ENCODE measurements at places on chromosomes 7 and 10.

DNA sequence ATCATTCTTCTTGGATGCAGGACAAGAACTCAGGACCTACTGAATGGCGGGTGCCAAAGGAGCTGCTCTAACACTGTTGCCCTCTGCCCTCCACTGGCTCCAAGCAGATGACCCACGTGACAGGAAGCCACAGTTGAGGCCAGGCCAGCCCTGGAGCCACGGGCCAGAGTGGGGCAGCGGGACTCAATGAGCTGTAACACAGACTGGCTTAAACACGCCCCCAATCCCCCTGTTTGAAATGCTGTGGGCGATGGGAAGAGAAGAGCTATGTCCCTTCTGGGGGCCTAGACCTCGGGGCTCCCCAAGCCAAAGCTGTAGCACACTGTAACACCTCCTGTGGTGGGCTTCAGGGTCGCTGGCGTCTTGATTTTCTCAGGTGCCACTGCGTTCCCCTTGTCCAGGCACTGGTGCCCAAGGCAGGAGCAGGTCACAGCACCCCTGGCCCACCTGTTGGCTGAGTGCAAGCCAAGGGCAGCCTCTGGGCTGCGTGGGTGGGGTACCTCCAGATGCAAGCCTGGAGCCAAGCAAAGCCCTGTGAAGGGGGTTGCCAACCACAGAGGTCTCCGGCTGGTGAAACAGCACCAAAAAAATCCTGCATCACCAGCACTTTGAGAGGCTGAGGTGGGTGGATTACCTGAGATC is 18.6 kb upstream of the ZMIZ2 start:
- DNase-seq, result no peak

- peak; percentile 83 for DNase-seq
These were observed 85.2 kb downstream of the HGF start for GRCh38 chr7:81684514-81685269.

DNA sequence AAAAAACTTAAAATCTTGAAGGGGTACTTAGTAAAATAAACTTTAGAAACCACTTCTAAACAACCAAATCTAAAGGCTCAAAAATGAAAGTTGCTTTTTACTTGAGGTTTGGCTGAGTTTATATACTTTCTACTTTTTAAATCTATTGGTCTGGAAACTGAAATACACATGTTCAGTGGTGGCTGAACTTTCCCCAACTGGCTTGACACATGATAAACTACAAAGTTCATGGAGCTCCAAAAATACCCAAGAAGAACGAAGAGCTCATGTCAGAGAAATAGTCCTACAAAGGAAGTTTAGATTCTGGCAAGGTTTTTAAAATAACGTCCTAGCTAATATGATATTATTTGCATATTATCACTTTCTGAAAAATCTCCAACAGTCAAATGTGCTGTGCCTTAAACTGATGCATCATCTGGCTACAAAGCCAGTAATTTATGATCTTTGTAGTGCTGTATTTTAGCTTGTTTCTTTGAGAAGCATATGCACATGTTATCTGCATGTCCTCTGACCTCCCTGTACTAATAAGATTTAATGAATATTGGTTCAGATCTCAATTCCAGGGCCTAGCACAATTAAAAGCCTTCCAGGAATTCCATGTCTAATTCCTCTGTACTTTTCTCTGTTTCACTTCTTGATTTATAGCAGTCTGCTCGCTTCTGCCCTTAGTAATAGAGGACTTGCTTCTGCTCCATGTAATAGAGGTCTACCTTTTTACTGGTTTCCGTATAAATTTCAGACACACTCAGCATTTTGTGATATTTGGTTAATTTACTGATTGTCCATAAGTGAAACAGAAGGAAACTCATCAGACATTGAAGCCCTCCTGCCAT is 28.2 kb downstream of the SEMA3C start:
- no peak for DNase-seq

DNA sequence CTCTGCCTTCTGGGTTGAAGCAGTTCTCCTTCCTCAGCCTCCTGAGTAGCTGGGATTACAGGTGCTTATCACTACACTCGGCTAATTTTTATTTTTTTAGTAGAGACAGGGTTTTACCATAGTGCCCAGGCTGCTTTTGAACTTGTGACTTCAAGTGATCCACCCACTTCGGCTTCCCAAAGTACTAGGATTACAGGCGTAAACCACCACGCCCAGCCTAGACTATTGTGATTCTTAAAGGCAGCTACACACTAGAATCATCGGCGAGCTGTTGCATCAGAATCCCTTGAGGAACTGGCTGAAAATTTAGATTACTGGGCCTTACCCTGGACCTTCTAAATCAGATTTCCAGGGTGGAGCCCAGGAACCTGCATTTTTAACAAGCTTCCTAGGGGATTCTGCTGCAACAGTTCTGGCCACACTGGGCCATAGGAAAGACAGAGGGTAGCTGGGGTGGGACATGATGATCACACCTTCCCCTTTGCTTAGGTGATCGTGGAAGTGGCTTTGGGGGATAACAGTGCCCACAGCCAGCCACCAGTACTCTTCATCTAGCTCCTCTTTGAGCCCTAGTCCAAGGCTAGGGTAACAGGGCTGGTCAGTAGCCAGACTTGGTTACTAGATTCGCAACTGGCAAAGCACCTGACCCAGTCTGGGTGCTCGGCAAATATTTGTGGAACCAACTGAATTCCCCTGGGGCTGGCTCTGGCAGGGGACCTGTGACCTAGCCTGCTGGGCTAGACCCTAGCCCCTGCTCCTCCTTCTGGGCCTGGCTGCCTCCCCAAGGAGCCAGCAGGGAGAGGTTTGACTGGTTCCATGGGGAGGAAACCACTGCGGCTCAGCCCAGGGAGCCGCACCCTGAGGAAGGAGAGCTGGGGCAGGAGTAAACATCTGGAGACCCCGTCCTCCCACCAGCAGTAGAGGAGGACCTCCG is 67.1 kb upstream of the DUSP5 start:
- DNase-seq, result no peak

- no peak for DNase-seq
These were observed 319.0 kb upstream of the NPSR1 start for GRCh38 chr7:34338961-34339526.

DNA sequence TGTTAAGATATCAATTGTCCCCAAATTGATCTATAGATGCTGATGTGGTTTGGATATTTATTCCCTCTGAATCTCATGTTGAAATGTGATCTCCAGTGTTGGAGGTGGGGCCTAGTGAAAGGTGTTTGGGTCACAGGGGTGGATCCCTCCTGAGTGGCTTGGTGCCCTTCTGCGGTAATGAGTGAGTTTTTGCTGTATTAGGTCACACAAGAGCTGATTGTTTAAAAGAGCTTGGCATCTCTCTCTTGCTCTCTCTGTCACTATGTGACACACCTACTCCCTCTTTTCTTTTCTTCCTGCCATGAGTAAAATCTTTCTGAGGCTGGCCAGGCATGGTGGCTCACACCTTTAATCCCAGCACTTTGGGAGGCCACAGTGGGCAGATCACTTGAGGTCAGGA is 98.2 kb upstream of the KAT6B start:
- DNase-seq, result no peak

DNA sequence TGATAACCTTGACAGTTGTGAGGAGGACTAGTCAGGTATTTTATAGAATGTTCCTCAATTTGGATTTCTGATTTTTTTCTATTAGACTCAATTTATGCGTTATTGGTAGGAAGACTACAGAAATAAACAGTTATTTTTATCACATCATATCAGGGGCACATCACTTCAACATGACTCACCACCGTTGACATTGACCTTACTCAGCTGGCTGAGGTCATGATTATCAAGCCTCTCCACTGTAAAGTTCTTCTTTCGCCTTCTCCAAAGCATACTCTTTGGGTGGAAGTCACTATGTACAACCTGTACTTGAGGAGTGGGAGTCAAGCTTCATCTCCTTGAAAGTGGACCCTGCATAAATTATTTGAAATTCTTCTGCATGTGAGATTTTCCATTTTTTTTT is 194.3 kb upstream of the IGFBP3 start:
- DNase-seq, result no peak

DNA sequence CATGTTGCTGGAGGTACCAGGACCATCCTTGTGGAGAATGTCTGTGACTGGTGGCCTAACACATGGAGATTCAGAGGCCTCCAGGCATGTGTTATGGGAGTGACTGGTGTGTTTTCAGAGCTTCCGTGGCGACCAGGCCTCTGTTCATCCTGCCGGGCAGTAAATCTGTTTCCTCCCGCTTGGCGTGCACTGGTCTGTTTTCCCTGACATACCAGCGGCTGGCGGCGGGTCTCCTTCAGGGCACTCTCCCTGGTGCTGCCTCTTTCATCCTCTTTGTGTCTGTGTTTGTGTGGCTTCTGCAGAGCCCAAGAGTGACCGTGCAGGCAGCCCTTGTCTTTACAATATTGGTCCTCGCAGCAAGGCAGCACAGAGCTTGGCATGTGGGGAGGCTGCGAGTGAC is 385.1 kb upstream of the MKI67 start:
- DNase-seq, result no peak

DNA sequence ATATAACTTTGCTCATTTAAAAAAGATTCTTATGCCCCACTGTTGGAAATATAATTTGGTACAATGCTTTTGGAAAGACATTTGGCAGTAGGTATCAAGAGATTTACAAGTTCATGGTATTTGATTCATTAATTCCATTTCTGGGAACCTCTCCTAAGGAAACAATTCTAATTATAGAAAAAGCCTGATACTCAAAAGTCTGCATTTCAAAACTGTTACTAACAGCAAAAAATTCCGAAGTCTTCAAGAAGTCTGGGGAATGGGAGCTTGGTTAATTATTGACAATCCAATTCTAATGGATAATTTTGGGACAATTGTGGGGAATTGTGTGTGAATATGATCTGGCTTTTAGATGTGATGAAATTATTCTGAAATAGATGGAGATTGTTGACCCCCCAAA is 59.6 kb downstream of the HDAC9 start:
- no peak for DNase-seq

DNA sequence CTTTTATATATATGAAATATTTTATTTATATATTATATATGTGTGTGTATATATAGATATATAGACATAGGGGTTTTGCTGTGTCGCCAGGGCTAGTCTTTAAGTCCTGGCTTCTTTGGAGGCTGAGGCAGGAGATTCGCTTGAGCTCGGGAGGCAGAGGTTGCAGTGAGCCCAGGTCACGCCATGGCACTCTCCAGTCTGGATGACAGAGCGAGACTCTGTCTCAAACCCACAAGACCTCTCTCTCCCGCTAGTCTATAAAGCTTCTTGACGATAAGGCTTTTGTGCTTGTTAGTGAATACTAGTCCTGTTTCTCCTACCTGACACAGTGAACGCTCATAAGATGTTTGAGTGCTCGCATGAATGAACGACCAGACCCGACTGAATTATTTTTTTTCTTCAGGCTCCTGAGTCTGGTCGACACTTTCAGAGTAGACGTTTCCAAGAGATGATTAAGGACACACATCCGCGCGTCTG is 577 bp upstream of the DDX21 start:
- DNase-seq, result no peak

- no peak for DNase-seq
These were observed 124.5 kb downstream of the PRPF18 start for GRCh38 chr10:13711291-13711690.

- DNase-seq, result peak; percentile 22
These were observed 115.2 kb upstream of the RAB18 start for GRCh38 chr10:27388761-27389399.

DNA sequence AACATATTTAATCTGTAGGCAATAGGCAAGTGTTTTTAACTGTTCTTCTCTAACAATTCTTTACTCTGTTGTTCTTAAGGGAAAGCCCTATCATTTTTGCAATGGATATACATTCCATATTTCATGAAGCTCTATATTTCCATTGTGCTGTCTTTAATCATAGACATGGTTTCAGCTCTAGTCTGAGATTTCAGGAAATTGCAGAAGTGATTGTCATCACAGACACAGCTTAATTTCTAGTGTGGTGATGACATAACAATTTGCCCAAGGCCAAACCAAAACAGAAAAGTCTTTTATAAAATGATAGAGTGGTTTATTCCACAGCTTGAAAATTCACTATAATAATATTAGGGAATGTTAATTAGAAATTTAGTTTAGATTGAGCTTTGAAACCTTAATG is 494.1 kb upstream of the SEMA3A start:
- DNase-seq, result no peak

DNA sequence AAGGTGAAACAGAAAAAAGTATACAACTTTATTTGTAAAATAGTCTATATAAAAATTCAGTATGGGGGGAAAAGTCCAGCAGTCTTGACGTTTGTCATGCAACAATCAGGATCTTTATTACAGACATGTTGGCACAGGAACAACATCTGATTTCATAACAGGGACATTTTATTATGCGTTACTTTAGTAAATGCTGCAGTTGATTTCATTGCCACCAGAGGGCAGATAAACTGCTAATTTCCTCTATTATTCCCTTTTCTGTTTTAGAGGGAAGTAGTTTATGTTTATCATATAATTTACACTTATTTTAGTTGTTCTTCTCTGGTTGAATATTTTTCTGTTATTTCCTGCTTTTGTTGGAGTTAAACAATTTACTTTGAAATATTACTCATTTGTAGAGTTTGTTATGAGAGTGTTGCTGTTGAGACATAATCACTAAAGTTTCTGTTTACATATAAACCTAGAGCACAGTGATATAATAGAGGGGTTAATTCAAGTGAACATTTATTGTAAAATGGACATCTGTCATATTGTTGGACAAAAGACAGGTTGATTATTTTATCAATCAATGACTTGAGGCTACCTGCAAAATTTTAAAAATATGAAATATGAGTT is 3.3 kb downstream of the PLXDC2 start:
- peak; percentile 79 for DNase-seq

- no peak for DNase-seq
These were observed 19.6 kb downstream of the SEMA3E start for GRCh38 chr7:83629117-83629880.

GRCh38 chr7:92634924-92635519 is 44.8 kb upstream of the FAM133B start:
- no peak for DNase-seq

DNA sequence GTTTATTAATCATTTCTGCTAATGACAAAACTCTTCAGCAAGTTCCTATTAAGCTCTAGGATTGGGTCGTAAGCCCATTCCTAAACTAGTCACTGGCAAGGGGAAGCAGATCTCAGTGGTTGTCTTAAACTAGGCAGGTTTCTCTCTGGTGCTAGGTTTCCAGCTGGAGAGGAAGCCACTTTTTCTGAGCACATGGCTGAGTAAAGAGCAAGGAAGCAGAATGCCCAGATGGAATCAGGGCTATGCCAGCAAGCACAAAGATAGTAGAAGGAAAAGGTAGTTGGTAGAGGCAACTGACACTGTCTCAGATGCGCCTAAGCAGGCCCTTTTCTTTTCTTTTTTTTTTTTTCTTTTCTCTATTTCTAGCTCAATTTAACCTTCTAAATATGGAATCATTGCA is 224.9 kb downstream of the EXOC4 start:
- no peak for DNase-seq

- DNase-seq, result no peak
These were observed 32.9 kb upstream of the KMT2E start for GRCh38 chr7:104980841-104981671.

DNA sequence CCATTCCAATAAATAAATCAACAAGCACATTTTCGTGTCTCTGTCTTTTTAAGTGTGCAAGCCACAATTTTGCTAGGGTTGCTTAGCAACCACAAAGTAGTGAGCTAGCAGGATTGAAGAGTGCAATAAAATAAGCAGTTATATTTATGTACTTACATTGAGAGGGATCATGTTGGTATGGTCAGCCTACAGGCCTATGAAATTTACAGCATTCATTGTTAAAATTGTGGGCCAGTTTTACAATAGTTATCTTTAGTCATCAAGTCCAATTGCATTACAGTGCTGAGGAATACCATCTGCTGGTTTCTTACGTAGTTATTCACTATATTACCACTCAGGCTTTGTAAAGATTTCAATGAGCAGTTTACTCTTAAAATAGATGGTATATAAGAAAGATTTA is 192.5 kb upstream of the POT1 start:
- peak; percentile 31 for DNase-seq
